ENCODE measurements at places on chromosomes 3 and 15. TPM values are rescaled to one million over a fixed set of nuclear protein-coding genes. Genes with fewer than 3 reads are reported as not detected.

GRCh38 chr15:66229790-66230465 is 23.6 kb downstream of the MEGF11 start:
- no peak for DNase-seq

DNA sequence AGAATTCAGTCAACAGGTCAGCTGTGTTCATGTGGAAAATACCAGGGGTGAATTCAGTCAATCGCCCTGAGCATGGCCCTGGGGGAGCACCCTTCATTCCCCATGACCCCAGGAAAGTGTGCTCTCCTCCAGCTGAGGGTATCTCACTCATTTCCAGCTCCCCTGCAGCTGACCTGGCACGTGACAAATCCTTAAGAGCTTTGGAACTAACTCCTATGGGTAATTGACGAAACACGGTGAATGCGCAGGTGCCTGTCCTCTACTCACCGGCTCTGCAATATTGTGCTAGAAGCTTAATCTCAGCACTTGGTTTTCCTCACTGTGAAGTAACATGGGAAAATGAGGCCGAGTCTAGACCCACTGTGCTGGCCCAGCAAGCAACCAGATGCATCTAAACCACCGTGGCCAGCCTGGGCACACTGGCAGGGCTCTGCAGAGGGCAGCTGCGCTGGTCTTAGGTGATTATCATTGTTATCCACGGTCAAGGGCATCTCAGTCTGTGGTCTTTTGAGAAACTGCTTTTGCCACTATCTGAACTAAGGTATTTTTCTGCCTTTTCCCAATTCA is 63.1 kb downstream of the SPSB4 start:
- DNase-seq: no peak

GRCh38 chr15:70617911-70618287 is 145.5 kb downstream of the UACA start:
- no peak for DNase-seq

DNA sequence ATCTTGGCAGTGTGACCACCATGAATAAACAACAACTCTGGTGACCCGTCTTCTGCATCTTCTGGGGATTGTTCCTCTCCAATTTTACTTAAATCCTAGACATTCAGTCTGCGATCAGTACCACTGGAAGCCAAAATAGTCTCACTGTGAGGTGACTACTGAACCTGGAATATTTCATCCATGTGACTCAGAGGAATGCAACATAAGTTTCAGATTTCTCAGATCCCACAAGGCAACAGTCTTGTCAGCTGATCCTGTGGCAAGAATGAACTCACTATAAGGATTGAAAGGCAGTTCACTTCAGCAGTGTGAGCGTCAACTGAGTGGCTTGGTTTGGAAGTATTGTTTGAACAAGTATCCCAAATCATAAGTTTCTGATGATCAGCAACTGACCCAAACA is 13.2 kb downstream of the NSUN3 start:
- DNase-seq: no peak

Gene PIK3CA
- total RNA-seq: 42.9 TPM

- no peak for DNase-seq
Observed at GRCh38 chr3:54294214-54294613, 171.9 kb downstream of the CACNA2D3 start.

- DNase-seq: peak; percentile 63
Observed at GRCh38 chr15:93312891-93313486, 224.0 kb upstream of the RGMA start.

DNA sequence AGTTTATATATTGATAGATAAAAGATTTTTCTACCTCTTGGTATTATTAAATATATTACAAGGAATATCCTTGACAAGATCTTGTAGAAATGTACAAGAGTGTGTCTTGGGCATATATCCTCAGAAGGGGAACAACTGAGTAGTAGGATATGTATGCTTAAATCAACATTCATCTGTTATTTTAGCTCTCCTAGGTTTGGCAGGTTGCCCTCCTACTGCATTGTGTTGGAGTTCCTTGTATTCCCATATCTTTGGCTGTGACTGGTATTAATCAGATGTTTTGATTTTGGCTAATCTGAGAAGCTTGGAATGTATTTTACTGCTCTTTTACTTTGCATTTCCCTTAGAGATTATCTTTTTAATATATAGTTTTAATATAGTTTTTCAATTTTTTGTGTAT is 4.6 kb downstream of the MYRIP start:
- no peak for DNase-seq

Gene SPRED1
- 61.1 TPM for total RNA-seq

GRCh38 chr3:195421400-195421799 is 21.4 kb downstream of the ACAP2 start:
- no peak for DNase-seq

Gene CHRM5
- total RNA-seq: not detected

- no peak for DNase-seq
Observed at GRCh38 chr3:15453501-15453900, 26.1 kb downstream of the EAF1 start.

DNA sequence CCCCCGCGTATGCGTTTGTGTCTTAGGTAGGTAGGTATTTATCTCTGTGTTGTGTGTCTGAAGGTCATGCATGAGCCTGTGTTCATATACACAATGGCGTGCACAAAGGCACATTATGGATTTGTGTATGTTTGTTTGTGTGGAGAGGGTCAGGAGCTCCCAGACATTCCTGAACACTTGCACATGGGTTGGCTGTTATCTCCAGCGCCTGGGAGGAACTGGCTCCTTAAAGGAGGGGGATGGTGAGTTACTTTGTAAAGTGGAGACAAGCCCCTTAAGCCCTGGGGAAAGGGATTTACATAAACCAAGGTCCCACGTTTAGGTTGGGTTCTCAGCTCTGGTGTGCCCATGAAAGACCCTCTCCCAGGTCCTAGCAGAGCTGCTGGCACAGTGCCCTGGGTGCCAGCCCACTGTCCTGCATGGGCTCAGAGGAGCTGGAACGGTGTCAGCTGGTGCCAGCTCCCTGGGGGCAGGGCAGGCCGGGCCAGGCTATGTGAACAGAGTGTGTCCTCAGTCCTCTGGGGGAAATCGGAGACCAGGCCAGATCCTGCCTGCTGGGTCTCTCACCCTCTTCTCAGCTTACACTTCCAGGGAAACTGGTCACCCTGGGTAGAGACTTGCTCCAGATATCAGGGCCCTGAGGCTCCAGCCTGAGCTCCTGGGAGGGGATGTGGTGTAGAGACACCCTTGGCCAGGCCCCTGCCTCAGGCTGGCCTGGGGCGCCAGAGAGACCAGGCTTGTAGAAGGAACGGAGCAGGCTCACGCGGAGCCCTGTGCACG is 25.1 kb downstream of the SNX33 start:
- peak; percentile 75 for DNase-seq

DNA sequence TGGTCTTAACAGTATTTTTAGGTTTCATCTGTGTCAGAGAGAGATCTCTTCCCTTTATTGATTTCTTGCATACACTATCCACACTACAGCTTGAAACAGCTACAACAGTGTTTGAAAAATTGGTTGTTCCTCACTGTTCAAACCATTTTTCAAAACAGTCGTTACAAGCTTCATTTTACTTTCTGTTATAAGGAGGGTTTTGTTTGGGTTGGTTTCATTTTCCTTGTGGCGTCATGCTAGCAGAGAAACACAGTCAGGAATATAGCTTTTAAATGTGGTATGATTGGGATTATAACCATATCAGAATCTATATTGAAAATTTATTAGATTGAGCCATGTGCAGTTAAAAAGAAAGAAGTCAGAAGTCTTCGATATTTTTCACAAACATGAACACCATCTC is 400.6 kb downstream of the ZBTB20 start:
- no peak for DNase-seq

GRCh38 chr15:31296646-31297574 is 29.7 kb upstream of the KLF13 start:
- DNase-seq: no peak

Gene SLC27A2
- 6.6 TPM for total RNA-seq

DNA sequence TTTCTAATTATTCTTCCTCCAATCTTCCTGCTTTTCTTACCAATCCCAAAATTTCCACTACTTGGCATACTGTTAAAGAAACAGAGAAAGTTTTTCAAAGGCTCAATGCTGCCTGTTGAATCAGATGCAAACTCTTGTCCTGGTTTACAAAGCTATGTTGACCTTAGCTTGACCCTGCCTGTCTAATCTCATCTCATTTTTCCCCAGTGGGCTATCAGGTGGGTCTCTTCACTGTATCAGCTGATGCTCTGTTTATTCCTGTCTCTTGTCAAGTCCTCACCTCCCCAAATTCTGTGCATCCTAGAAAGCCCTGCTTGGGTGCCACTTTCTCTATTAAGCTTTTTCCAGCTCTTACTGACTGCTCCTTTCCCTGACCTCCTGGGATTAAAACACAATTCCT is 18.2 kb downstream of the NFKBIZ start:
- no peak for DNase-seq

Gene HYAL3
- total RNA-seq: 4.0 TPM

Gene GOLIM4
- total RNA-seq: 40.6 TPM

Gene FBXW12
- total RNA-seq: not detected

DNA sequence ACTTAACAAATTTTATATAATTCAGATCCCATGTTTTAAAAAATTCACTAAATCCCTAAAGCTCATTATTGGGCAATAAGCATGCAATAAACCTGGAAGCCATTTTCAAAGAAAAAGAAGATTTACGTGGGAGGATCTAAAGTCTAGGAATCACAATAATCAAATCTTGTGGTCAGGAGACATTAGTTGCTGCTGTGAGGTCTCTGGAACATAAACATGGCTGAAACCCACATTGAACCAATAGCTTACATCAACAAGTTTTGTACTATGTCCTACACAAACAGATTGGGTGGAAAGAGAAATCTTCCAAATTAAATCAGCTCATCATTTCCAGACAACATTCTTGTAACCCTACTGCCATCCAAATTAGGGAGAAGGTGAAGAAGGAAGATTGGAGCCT is 121.9 kb upstream of the EPHA3 start:
- DNase-seq: no peak

Gene UROC1
- 0.09 TPM for total RNA-seq

- peak; percentile 25 for DNase-seq
Observed at GRCh38 chr15:39075756-39076341, 505.0 kb upstream of the THBS1 start.

DNA sequence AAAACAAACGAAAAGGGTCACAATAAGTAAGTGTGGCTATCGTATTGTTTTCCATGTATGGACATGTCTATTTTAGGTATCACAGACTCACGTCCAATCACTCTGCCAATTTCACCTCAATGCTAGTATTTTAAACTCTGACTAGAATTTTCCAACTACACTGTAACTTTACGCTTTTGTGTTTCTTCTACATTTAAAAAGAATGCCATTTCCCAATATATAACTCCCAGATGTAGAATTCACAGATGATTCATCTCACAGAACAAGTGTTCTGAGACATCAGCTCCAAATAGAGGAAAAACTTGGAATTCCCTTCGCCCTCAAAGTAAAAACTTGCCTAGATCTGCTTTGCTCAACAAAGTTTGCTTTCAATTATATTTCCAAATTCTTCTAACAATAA is 14.2 kb downstream of the LRIG1 start:
- DNase-seq: peak; percentile 71

Data from lung (tissue), 17 donors.